ENCODE measurements at places on chromosomes 11 and 22.

- DNase-seq = no peak
These were observed 105.8 kb upstream of the SLC5A12 start for GRCh38 chr11:26827567-26828081.

DNA sequence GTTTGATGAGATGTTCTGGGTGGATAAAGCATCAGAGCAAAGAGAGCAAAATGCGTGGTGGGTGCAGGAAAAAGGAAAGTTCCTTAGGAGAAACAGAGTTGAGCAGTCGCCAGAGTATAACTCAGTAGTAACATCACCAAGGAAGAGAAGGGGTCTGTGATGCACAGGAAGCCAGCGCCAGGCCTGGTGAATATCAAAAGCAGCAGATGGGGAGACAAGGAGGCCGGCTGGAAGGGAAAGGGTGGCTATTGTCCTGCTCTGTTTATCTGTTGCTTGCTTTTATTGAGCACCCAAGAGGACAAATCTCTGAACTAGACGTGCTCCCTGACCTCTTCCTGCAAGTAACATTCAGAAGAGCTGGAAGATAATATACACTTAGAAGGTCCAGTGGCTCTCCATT, 52.7 kb upstream of the GRAMD1B start:
- no peak for DNase-seq

DNA sequence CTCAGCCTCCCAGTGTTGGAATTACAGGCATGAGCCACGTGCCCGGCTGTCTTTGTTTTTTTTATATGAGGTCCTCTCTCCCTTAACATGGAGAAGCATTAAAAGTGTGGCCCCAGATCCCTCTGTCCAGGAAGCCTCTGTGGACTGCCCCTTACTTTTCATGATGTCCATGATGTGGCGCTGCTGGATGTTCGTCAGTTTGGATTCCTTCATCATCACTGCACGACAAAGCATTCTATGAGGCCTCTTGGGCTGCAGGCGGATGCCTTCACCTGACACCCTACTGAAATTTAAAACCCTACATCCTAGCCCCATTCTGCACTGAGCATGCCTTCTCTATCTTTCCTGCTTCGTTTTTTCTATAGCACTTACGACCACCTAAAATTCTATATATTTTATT, 2.1 kb downstream of the C22orf23 start:
- no peak for DNase-seq

GRCh38 chr11:84236436-84236835, 950.3 kb upstream of the CCDC90B start:
- DNase-seq = no peak

Data from MCF 10A (cell line).